ENCODE measurements at places on chromosomes 12 and 14.

GRCh38 chr12:105805730-105806399 lies 332.9 kb downstream of the NUAK1 start:
- no peak for DNase-seq

GRCh38 chr12:92049403-92049802 lies 96.2 kb downstream of the BTG1 start:
- no peak for DNase-seq

- DNase-seq, result no peak
These were observed 85.9 kb downstream of the PAX9 start for GRCh38 chr14:36747411-36748184.

GRCh38 chr14:68770051-68770450 lies 22.8 kb downstream of the ZFP36L1 start:
- no peak for DNase-seq
